ENCODE measurements at places on chromosomes 7 and 10.

DNA sequence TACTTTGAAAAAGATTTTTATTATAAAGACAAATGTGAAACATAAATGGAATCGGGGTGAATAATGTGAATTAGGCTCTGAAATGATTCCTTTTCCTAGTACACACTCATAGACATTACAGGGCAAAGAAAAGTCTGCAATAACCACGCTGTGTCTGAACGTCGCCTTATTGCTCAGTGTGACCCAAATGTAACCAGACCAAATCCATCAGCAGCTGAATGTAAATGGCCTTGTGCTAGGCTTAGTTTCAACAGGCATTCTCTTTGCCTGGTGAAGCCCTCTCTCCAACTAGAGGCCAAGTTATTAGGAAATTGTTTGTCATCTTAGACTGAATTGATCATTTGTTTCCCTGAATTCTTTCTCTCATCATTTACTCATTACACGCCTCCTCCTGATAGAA is 225.5 kb downstream of the CHCHD3 start:
- no peak for DNase-seq

DNA sequence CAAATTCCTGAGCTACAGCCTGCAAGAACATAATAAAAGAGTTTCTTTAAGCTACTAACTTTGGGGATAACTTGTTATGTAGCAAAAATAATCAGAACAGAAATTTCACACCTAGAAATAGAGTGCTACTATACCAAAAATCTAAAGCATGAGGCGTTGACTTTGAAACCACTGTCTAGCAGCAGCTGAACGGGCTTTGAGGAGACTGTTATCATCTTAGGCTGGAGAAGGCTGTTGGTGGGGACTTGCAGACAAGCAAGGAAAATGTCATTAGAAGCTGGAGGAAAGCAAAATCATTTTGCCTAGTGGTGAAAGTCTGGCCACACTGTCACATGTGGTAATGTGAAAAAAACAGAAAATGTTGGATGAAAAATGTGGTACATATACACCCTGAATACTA is 48.4 kb upstream of the ST8SIA6 start:
- no peak for DNase-seq

- DNase-seq: no peak
These were observed 4.7 kb downstream of the ADAMTS14 start for GRCh38 chr10:70677016-70677415.

- no peak for DNase-seq
These were observed 27.1 kb upstream of the GJD4 start for GRCh38 chr10:35577926-35578617.

GRCh38 chr7:47186316-47186715 is 395.6 kb downstream of the TNS3 start:
- no peak for DNase-seq

- DNase-seq: no peak
These were observed 114.5 kb upstream of the LYZL1 start for GRCh38 chr10:29174389-29174788.

GRCh38 chr7:29445736-29446135 is 117.9 kb upstream of the PRR15 start:
- no peak for DNase-seq

DNA sequence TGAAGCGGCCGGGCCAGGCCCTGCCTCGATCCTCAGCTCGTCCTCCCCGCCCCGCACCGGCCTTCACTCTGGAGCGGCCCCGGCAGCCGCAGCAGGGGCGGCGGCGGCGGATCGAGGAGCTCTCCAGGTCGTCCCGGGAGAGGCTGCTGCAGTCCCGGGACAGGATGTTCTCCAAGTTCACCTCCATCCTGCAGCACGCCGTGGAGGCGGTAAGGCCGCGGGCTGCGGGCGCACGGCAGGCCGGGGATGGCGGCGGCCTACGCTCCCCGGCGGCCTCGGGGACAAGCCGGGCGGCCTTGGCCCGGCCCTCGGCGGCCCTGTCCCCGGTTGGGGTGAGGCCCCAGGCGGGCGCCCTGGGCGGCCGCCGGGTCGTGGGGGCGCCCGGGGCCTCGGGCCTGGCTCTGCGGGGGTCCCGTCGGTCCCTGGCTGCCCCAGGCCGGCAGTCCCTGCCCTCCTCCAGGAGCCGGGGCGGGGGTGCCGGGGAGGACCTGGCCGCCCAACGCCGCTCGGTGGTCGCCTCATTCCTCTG is 399 bp downstream of the FHIP2A start:
- peak; percentile 2 for DNase-seq
